ENCODE measurements at places on chromosomes 6 and 20. TPM values are rescaled to one million over a fixed set of nuclear protein-coding genes. Genes with fewer than 3 reads are reported as not detected.

DNA sequence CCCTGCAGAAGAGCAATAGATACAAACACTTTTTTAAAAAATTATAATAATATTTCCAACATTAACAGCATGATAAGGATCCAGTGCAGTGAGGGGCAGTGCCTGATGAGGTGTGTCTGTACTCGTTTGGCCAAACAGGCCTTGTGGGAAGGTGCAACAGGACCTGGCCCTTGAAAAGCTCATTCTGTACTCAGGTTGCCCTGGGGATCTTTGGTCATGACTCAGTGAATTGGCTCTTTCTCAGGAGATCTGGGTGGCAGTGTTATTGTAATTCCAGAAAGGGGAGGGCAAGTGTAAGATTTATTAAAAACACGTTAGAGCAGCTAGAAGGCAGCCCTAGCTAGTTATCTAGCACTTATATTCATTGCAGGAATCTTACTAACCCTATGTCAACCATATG, 2.9 kb upstream of the SPINT3 start:
- DNase-seq, result no peak

OGFR gene
- total RNA-seq, result 32.4 TPM

NEDD9 gene
- 23.0 TPM for total RNA-seq

FOXF2 gene
- total RNA-seq, result 1.1 TPM

BPIFB4 gene
- total RNA-seq, result not detected

DNA sequence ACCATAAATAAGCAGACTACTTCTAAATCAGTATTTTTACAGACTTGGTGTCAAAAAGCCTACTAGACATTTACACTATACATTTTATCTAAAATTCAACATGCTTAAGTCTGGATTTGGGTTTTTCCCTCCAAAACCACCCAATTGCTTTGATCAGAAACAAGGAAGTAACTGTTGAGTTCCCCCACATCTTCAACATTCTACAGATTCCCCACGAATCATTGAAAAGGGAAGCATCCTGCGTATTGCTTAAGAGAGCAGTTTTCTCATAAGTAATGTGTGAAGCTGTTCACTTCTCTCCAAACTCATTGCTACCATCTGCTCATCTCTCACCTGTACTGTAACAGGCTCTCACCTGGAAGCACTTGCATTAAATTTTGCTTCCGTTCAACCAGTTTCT, 36.4 kb upstream of the RNF144B start:
- DNase-seq, result no peak

GRCh38 chr6:81552644-81553043, 199.8 kb downstream of the TENT5A start:
- no peak for DNase-seq

DNA sequence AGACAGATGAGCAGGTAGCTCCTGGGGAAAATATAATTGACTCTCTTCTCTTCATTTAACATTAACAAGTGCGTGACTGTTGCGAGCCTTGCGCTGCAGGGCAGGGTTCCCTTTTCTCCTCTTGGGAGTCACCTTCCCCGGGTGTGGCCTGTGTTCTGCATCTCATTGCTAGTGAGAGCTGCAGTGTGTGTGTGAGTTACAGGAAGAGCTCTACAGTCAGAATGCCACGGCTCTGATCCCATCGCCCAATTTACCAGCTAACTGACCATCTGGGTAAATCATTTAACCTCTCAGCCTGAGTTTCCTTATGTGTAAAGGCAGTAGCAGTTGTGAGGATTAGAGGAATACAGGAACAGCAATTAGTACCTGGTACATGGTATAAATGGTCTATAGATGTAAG, 106.8 kb upstream of the NUP153 start:
- DNase-seq, result no peak

DNA sequence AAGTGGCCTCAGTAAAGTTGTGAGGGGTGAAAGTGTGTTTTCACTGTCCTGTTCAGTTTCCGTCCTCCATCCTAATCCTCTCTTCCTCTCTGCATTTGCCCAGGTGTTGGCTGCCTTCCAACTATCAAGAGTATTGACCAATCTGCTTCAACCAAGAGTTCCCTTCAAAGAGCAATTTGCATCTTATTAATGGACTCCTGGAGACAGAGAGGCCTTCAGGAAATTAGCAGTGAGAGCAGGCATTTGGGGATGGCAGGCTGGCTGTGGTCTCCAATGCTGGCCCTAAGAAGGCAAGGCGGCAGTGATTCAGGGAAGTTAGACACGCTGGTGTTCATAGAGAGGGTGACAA, 77.2 kb downstream of the GPR6 start:
- DNase-seq, result no peak

GRCh38 chr6:168209420-168209819, 110.2 kb downstream of the DACT2 start:
- DNase-seq, result no peak

Data from osteoblast (primary cell).